NCI-H1092 (cell line): ENCODE measurements at places on chromosomes 7 and 10.

DNA sequence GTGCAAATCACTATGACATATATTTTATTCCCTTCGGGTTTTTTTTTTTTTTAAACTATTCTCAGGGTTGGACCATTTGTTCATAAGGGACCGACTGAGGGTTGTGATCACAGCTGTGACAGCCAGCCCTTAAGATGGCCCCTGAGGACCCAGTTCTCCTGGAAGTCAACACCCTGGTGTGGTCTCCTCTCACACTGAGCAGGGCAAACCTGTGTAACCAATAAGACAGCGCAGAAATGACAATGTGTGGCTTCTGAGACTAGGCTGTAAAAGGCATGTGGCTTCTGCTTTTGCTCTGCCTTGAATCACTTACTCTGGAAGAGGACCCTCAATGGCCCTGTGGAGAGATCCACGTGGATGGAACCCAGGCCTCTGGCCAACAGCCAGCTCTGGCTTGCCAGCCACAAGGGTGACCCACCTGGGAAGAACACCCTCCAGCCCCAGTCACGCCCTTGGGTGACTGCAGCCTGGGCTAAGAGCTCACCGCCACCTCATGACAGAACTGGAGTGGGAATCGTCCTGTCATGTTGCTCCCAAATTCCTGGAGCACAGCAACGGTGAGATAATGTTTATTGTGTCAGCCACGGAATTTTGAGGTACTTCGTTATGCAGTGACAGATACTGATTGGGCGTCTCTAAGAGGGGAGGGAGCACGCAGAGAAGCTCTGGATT lies 127.1 kb downstream of the CLEC2L start:
- no peak for DNase-seq

DNA sequence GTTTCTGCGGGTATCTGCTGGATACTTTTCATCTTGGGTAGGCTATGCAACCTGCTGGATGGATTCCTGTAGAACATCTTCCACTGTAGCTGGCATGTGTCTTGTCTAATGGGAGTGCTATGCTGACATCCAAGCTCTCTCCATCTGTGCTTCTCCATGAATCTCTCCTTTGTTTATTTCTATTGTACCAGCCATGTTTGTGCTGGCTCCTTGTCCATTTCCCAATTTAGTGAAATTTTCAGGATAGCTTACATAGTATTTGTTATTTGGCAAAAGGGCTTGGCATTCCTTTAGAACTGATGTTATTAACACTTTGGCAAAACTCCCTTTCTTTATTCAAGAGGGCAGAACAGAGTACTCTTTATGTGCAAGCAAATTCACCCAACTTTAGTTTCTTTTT lies 198.0 kb downstream of the CSTF2T start:
- no peak for DNase-seq

DNA sequence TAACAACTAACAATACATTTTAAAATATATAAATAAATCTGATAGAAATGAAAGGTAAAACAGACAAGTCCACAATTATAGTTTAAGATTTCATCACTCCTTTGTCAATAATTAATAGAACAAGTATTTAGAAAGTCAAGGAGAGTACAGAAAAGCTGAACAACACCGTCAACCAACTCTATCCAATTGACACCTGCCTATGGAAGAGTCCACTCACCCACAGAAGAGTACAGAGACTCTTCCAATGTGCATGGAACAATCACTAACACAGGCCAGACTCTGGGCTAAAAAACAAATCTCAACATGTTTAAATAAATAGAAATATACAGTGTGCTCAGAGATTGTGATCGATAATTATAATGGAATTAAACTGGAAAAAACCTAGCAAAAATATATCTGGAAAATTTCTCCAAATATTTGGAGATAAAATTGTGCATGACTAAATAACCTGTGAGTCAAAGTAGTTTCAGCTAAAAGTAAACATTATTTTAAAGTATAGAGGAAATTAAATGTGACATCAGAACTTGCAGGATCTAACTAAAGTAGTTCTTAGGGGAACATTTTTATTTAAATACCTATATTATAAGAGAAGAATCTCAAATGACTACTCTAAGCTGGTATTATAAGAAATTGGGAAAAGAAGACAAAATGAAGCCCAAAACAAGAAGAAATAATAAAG lies 109.9 kb upstream of the EGFR start:
- DNase-seq, result no peak

DNA sequence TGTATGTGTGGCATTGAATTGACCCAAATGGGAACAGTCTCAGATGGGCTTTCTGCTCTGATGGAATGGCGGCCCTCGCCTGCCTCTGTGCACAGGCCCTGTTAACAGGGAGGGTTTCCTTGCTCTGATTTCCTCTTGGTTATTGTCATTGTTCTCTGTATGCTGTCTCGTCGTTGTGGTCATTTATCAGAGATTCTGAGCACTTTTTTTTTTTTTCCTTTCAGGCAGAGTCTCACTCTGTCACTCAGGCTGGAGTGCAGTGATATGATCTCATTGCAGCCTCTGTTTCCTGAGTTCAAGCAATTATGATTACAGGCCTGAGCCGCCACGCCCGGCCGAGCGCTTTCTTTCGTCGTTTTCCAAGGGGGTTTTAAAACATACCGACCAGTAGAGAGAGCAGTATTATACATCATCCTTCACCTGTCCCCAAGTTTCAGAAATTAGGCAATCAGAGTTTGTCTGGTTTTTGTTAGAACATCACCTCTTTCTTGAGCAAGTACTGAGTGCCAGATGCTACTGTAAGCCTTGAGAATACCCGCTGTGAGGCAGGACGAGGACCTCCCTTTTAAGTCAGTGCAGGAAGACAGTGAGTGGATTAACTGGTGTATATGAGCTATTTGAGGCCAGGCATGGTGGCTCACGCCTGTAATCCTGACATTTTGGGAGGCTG lies 6.5 kb downstream of the CHST12 start:
- DNase-seq, result no peak

DNA sequence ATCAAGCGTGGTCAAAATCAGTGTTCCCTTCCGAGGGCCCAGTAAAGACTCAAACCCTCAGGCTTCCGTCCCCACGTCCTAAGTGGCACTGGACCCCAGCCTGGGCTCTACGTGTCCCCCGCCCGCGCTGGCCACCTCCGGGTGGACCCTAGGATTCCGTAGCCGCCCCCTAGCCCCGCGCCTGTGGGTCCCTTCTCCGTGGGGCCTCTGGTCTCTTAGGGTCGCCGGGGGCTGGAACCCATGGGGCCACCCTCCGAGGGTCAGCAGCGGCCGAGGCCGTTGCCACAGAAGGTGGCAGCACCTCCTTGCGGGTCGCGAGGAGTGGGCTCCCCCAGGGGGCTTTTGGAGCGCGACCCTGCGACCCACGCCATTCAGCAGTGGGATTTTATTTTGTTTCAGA lies 170.5 kb upstream of the EEPD1 start:
- DNase-seq, result no peak

DNA sequence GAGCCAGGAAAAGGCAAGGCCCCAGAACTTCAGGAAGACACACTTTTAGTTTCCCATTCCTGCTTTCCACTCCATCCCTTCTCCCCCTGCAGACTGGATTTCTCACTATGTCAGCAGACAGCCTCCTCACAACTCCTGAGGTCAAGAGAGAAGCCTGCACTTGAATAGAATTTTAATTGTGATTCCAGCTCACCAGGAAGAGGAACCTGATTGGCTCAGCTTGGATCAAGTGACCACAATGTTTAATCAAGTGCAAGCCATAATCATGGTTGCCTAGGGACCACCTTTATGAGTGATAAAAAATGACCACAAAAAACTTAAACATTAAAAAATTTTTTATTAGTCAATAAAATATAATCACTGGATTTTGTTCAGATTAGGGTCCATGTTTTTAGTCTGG lies 244.7 kb upstream of the RHOBTB1 start:
- DNase-seq, result no peak

DNA sequence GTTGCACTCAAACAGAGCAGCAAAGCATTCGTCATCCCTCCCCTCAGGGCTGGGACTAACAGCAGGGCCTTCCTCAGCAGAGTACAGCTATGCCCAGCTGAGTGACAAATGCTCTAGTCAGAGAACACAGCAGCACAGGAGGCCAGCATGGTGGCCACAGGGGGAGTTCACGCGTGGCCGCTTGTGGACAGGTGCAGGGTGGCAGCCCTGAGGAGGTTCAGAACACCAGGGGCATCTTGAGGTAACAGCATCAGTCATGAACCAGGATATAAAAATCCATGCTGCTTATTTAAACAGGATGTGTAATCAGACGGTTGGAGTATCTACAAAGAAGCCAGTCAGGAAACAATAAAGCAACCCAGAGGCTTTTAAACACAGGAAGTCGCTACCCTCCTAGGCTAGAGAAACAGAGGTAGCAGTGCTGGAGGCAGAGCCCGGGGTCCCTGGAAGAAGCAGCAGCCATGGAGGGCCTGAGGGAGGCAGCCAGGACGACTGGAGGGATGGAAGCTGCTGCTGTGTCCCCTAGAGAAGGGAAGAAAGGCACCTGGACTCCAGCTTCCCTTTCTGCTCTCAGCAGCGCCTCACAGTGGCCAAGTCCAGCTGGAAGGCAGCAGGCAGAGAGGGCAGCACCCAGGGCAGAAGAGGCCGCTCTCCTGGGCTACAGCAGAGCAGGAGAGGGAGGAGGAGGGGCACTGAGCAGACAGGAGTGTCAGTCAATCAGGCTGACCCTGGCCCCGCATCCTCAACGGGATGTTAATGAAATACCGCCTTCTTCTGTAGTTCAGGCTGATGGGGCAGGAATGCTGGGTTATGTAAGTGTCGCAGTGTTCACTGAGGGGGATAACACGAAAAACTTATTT lies 70.8 kb upstream of the UCN3 start:
- DNase-seq, result no peak
